ENCODE measurements at places on chromosomes 6 and 20.

DNA sequence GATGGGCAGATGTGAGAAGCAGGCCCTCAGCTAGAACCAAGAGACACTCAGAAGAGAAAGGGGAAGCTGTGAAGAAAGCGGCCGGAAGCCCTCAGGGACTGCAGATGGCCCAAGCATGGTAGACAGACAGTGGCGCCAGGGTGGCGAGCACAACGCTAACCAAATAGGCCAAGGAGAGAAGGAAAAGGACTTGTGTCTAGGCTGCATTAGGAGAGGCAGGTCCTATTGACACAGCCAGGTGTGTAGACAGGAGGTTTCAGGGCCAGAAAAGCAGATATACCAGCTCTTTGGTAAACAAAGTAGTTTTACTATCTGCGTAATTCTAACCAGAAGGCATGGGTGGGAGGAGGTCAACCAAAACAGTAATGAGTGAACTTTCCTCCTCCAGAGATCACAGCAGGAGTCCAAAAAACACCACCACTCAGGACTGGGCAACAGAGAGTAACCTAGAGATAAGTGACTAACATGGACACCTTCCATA, 15.8 kb upstream of the MAP7 start:
- DNase-seq: no peak

- no peak for DNase-seq
These were observed 10.4 kb downstream of the SRXN1 start for GRCh38 chr20:642398-643174.

- no peak for DNase-seq
These were observed 120.0 kb upstream of the GGTLC1 start for GRCh38 chr20:24108581-24108980.

DNA sequence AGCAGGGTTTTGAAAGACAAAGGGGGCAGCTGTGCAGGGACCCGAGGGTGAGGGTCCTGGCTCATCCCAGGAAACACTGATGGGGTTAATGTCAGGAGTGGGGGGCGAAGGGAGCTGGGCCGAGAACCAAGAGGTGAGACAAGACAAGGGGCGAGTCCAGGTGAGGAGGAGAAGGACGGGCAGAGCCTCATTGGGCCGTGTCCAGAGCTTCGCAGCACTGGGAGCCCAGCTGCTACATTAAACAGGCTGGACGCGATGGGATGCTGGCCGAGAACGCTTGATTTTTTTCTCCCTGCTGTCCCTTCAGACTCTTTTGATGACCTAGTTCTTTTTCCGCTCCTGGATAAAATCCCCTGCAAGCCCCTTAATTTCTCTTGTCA, 172.8 kb upstream of the SNX9 start:
- DNase-seq: no peak

GRCh38 chr6:100549406-100550167, 84.9 kb upstream of the SIM1 start:
- no peak for DNase-seq

DNA sequence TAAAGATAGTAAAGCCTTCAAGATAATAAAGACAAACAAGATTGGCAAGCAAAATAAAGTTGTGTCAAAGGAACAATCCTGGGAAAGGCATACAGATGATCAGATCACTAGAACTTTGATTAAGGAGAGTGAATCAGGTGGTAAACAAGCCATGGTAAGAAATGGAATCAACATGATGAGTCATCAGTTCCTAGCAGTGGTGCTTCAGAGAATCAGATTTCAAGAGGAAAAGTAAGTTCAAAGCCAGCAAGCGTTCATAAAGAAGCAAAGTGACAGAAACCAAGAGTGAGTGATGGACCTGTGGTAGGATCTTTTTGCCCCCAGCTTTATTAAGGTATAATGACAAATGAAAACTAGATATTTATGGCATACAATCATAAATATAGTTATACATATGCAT, 340.4 kb downstream of the TPBG start:
- no peak for DNase-seq

- no peak for DNase-seq
These were observed 1.9 kb downstream of the CDYL start for GRCh38 chr6:4778086-4778485.

DNA sequence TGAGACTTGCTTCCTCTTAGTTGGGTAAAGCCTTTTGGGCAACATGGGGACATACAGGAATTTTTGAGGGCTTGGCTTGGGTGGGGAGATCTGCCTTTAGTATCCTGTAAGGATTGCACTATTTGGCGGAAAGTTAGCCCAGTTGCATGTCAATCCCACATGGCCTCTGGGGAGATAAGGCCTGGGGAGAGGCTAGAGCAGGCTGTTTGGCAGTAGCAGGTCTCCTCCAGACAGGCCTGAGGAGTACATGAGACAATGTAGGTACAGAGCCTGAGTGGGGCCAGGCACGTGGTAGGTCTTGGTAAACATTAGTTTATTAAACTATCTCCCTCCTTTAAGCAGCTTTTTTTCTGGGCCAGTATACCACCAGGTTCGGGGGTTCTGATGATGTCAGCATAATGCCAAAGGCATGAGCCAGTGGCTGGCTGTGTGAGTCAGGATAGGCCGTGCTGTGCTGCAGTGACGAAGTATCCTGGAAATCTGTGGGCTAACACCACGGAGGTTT, 147.9 kb downstream of the VEGFA start:
- no peak for DNase-seq

GRCh38 chr6:64714073-64714472, 993.0 kb downstream of the EYS start:
- no peak for DNase-seq

DNA sequence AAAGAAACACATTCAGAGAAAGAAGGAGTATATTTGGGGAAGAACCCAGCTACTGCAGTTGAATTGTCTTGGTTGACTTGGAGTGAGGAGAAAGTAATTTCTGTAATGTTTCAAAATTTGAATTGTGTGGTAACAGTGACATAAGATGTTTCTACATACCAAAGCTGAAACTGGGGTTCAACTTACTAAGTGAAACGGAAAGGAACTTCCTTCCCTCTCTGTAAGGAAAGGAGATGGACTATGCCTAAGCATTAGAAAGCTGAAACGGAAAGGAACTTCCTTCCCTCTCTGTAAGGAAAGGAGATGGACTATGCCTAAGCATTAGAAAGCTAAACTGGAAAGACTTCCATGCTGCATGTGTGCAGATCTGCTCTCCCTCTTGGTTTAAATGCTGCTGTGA, 46.0 kb downstream of the HUS1B start:
- no peak for DNase-seq

GRCh38 chr6:124854338-124854922, 107.8 kb upstream of the RNF217 start:
- no peak for DNase-seq

DNA sequence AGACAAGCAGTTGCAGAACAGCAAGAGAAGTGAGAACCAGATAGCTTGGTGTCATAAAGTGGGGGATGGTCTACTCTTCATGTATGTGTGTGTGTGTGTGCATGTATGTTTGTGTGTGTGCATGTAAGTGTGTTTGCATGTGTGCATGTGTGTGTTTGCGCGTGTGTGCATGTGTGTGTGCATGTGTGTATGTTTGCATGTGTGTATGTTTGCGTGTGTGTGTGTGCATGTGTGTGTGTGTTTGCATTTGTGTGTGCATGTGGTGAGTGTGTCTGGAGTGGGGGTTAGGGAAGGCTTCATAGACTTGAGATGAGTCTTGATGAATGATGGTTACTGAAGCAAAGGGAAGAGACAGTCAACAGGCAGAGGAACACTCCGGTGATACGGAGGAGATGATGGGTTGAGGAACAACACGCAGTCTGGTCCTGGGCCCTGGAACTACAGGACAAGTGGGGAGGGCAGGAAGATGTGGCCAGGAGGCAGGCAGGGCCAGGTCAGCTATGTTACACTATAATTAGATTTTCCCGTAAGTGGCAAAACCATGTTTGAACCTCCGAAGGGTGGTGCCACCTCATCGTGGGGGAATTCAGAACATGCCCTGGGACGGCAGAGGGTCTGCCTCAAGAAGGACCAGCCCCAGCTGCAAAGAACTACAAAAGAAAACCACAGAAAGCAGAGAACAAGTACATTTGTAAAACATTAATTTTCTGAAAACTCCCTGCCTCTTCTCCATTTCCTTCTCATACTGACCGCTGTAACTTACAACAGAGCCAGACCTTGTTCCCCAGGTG, 38.7 kb upstream of the PDE10A start:
- DNase-seq: no peak

DNA sequence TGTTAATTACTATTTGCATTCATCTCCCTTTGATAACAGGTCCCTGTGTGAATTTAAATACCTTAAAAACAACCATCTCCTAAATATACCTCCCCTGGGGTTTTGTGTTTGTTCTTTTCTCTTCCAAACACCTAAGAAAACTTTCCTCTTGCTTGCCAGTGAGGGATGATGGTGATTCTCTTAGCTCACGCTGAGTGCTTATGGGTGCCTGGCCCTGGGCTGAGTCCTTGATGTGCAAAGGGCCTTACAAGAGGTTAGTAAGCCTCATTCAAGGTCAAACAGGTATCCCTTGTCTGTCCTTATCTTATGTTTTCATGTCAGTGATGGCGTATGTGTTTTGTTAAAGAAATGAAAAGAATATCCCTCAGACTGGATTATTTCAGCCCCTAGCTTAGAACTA, 76.3 kb downstream of the SYCP2L start:
- no peak for DNase-seq

DNA sequence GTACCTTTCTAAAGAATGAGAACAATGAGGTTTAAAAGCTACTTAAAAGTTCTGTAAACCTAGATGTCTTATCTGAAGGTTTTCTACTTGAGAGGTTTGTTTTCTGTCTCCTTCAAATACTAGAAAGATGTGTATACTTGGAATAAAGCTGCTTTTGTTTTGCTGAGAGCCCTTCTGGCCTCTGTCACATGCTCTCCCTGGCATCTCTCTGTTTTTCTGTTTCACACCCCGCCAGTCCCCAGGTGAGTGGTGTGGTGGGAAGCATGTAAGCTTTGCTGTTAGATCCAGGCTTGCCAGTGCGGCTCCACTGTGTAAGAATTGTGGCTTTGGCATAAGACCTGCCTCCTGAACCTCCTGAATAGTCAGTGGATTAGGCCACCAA, 56.8 kb downstream of the SNX9 start:
- no peak for DNase-seq

DNA sequence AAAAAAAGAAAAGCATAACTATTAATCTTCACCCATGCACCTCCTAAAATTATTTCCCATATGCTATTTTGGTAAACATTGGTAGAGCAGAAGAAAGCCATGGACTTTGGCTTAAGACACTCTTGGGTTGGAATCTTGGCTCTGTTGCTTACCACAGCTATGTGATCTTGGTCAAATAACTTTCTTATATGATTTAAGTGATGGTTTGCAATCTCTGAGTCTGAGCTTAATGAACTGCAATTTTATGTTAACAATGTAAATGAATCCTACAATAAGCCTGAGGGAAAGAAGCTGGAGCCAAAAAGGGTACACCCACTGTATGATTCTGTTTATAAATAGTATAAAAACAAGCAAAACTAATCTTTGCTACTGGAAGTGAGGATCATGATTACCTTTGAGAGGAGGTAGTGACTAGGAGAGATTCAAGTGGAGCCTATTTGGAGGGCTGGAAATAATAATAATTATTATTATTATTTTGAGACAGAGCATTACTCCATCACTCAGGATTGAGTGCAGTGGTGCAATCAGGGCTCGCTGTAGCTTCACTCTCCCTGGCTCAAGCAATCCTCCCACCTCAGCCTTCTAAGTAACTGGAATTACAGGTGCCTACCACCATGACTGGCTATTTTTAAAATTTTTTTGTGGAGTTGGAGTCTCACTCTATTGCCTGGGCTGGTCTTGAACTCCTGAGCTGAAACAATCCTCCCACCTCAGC, 34.5 kb downstream of the ABRACL start:
- no peak for DNase-seq

GRCh38 chr6:87808005-87808757, 106.1 kb upstream of the AKIRIN2 start:
- no peak for DNase-seq

DNA sequence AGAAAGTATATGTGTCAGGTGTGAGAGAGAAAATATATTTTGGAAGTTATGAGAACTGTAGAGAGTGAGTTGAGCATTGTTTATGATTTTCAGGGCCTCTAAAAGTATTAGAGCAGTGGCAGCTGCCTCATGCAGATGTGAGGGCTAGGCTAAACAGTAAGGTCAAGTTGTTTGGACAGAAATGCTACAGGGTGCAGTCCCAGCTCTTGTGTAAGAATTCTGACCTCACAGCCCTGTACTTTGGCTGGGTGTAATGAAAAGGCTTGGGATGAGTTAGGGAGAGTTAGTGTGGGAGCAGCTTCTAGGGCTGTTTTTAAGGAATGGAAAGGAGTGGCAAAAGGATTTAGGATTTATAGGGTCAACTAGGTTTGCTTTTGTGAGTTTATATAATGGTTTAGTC, 764.8 kb upstream of the ADGRB3 start:
- DNase-seq: no peak

DNA sequence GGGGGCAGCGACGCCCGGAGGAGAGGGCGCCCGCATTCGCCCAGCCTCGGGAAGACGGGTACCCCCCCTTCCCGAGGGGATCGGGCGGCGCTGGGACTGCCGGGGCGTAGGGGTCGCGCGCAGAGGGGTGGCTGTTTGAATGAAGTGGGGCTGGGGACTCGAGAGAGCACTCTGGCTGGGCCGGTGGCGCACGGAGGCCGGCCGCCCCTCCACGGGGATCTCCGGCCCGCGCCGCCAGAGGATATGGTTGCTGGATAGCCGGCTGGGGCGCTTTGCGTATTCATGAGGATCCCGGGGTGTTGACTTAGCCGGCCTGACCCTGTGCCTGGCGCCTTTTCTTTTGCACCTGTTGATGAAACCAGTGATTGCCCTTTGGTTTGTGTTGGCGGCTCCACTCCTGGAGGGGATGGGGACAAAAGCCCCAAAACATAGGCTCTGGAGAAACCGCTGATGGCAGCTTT, 469 bp downstream of the SYNJ2 start:
- no peak for DNase-seq

DNA sequence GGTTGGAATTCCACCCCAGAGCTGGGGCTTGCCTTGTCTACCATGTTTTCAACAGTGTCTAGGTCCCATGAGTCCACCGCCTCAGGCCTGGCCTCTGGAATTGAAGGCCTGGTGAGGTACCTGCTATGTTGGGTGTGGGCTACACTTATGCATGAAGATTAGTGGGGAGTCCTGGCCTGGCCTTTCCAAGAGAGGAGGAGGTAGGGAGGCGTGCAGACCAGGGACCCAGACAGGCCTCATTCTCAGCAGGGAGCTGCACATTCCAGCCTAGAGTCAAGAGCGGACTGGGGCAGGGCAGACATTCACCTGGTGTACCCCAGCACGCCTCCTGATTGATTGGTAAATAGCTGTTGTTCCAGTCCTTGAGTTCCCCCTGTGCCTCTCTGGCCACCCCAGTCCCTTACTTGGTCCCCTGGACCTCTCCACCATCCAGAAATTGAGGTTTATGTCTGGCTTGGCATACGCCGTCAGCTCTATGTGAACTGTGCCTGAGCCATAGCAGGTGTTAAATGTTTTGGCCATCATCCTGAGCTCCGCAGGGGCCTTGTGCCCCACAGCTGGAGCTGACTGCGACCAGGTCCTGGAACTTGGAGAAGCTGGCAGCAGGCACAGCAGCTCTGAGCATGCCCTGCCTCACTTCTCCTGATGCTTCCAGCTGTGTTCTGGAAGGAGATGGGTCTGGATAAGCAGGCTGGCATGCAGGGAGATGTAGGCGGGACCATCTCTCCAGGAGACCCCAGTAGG, 8.2 kb upstream of the VEGFA start:
- no peak for DNase-seq
